GM12864 (cell line): ENCODE measurements at places on chromosomes 7 and 10.
A peak's percentile ranks its signal among the peaks of the same experiment; 100 is the strongest.

GRCh38 chr7:28170701-28171100, 9.9 kb downstream of the JAZF1 start:
- no peak for DNase-seq

DNA sequence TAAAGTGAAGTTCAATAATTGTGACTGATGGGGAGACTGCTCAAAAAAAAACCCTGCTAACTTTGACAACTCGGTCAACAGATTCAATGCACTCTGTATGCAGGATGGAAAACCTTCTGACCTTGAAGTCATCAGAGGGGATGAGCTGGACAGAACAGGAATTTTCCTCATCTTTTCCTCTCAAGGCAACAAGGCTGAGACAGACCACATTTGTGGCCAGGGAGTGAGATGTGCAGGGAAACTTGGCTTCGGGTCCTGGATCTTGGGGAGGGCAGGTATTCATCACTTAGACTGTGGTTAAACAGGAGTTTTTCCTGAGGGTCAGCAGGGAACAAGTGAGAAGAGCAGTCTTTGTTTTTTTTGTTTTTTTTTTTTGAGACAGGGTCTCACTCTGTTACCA, 100.6 kb downstream of the BAMBI start:
- no peak for DNase-seq

- DNase-seq = no peak
Observed at GRCh38 chr10:89685936-89686335, 15.5 kb upstream of the KIF20B start.

GRCh38 chr7:156055206-156055822, 243.1 kb upstream of the SHH start:
- DNase-seq = no peak

- no peak for DNase-seq
Observed at GRCh38 chr7:132544999-132545398, 31.3 kb downstream of the PLXNA4 start.

GRCh38 chr10:76902949-76903348, 734.7 kb downstream of the KCNMA1 start:
- DNase-seq = no peak

GRCh38 chr7:102418592-102418991, 14.8 kb upstream of the ORAI2 start:
- DNase-seq = no peak

DNA sequence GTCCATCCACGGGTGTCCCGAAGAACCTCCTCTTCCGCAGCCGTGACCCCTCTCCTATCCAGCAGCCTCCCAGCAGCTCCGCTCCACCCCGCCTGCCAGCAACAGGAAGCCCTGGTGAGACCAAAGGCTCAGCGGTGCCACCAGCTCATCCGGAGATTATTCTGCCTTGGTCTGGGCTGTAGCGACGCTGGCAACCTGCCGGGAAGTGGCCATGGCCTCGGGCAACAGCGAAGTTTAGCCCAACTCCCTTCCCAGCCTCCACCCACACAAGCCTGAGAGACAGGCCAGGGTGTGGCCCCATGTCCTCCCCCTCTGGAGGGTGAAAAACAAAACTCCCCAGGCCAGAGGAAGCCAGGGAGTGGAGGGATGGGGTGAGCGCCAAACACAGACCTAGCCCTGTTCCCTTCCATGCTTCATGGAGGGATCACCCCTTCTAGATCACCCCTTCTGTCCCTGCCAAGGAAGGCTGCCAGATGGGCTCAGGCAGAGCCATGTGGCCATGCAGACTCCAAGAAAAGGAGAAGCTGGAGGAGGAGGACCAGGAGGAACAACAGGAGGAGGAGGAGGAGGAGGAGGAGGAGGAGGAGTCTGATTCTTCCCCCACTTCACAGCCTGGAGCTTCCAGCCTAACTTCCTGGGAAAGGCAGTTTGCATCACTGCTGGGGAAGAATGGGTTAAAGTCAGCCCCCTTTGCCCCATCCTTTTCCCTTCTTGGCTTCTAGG, 918 bp downstream of the CALHM2 start:
- no peak for DNase-seq

DNA sequence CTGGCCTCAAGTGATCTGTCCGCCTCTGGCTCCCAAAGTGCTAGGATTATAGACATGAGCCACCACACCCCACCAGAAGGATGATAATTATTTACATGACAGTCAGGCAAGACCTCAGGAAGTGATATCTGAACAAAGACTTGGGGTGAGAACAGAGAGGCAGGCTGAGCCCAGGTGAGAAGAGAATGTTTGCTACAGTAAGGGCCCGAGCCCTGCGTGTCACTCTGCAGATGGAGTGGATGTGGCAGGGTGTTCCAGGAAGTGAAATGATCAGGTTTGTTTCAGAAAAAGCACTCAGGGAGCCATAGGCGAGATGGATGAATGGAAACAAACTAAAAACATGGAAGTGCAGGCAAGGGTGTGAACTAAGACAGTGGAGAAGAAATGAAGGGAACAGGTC, 22.2 kb downstream of the SFMBT2 start:
- DNase-seq = no peak

DNA sequence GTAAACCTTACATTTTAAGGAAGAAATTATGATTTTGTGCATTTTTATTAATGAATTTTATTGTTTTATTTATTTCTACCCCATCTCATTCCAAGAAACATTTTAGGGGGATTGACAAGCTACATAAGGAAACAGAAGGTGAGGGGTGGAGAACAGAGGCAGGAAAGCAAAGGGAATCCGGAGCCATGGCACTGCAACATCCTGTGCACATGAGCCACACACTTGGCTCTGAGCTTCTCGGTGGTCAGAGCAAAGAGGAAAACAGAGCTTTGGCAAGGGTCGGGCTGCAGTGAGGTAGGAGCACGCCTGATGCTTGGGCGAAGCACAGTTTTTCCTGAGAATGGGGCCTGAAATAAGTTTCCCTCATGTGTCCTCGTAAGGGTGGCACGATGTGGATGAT, 68.9 kb downstream of the COL13A1 start:
- DNase-seq = no peak

- no peak for DNase-seq
Observed at GRCh38 chr7:41933427-41933826, 230.5 kb upstream of the INHBA start.

- DNase-seq = no peak
Observed at GRCh38 chr10:63373176-63373575, 92.6 kb downstream of the JMJD1C start.

GRCh38 chr7:147432079-147432478, 1158.5 kb upstream of the C7orf33 start:
- no peak for DNase-seq

DNA sequence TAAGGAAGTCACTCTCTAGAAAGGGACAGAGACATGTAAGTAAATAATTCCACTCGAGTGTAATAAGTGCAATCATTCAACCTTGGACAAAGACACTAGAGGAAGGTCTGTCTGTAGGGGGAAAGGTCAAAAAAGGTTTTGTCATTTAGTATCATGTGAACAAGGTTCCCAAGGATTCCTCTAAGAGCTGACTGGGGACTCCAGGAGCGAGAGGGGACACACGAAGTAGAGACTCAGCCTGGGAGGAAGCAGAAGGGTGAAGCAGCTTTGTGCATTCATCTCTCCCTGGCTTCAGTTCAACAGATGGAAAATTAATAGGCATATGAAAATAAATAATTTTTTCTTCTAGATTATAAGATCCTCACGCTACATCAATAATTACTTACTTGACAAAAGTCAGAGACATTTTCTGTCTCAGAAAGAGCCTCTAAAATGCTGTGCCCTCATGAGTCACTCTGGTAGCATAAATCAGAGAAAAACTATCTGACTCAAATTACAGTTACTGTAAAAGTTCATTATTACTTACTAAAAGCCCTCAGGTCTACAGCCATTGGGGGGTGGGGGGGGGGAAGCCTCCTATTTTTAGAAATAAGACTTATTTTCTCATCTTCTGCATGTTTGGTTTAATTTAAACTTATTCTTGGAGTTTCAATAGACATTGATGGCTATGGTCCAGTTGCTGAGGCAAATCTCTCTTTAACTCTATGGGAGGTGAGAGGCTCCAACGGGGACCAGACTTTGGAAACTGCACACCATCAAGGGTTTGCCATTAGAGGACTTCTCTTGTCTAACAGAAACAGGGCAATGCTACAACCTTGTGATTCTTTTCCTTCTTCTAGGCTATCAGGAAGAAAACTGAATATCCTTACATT, 275.1 kb upstream of the KLF14 start:
- DNase-seq = no peak

DNA sequence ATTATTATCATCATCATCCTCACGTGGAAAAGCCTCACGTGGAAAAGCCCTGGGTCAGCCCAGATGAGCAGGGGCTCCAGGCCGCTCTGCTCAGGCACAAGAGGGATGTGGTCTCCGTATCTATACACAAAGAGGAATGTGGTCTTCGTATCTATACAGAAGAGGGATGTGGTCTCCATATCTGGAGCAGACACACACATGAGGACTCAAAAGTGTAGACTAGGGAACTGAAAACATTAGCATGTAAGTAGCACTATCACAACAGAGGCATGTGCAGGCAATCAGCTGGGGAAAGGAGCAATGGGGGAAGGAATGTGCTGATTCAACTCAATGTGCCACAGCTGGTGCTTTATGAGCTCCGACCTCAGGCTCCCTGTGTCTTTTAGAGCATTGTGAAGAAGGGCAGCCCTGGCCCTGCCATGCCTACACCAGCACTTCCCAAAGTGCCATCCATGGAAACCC, 86.5 kb downstream of the PLXNA4 start:
- no peak for DNase-seq

- DNase-seq = no peak
Observed at GRCh38 chr7:25031432-25031831, 51.5 kb upstream of the OSBPL3 start.

- DNase-seq = no peak
Observed at GRCh38 chr10:110034596-110034995, 26.8 kb downstream of the ADD3 start.

- peak; percentile 57 for DNase-seq
Observed at GRCh38 chr10:99975106-99975829, 34.5 kb downstream of the DNMBP start.

DNA sequence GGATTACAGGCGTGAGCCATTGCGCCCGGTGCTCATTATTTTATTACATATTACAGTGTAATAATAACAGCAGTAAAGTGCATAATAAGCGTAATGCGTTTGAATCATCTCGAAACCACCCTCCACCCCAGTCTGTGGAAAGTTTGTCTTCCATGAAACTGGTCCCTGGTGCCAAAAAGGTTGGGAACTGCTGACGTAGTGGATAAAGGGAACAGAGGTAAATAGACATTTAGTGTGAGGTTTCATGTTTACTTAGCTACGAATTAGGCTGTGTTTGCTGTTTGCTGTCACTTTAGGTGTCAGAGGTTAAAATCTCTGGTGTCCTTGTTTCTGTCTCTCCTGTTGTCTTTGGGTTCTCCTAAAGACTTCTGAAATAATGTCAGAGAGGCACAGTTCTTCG, 60.3 kb upstream of the SLC39A12 start:
- no peak for DNase-seq

DNA sequence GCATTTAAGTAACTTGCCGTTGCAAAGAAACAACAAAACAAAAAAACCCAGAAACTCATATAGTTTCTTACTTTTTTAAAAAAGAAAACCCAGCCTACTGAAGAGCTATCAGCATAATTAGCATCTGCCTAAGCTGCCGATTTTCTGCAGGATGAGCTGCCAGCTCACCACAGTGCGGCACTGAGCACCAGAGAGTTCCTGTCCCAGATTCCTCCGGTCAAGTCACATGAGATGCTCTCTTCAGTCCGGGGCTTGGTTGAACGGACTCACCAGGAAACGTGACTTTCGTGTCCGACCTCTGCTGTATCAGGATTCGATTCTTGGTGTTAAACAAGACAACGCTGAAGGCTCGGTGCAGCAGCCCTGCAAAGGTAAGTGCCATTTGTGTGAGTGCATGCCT, 3.2 kb downstream of the IDI2 start:
- no peak for DNase-seq

- no peak for DNase-seq
Observed at GRCh38 chr7:26444555-26444954, 152.9 kb downstream of the SNX10 start.

GRCh38 chr7:69823151-69823744, 225.0 kb downstream of the AUTS2 start:
- DNase-seq = no peak

DNA sequence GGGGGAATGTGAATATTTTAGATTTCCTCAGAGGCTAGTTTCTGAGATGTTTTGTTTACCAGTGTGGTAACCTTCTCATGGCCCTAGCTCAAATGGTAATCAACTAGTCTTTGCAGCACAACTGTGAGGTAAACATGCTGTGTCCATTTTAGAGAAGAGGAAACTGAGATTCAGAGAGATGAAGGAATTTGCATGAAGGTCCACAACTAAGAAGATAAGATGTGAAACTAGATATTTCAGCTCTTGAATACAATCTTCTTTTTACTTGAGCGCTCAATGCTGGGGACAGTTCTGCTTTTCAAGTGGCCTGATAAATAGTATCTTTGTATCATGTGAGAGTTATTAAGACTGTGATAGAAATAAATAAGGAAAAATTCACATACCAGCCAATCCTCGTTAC, 245.4 kb downstream of the AUTS2 start:
- peak; percentile 59 for DNase-seq

DNA sequence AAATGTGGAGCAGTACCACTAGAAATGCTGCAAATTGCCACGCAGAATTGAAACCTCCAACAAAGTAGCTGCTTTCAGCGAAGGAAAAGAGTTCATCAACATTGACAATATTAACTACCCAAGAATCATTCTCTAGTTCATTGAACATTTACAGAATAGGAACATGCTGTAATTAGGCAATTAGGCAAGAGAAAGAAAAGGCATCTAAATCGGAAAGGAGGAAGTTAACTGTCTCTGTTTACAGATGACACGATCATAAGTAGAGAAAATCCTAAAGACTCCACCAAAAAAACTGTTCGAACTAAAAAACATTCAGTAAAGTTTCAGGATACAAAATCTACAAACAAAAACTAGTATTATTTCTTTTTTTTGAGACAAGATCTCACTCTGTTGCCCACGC, 8.9 kb upstream of the PKD1L1 start:
- no peak for DNase-seq

- DNase-seq = peak; percentile 55
Observed at GRCh38 chr10:63206997-63207811, 74.1 kb downstream of the NRBF2 start.

DNA sequence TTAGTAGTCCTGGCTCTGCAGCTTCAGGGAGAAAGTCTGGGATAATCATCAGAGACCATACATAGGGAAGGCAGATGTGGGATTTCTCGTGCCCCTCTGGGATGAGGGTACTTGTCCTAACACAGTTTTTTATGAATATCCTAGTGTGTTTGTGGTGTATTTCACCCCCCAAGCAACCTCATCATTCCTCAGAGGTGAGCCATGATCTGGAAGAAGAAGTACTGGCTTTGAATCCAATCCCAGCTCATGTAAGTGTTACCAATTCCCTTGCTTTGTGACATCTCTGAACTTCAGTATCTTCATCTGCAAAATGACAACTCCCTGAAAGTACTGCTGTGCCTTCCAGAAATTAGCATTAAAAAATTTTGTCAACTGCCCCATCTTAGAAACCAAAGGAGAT, 347.5 kb upstream of the ZMIZ1 start:
- no peak for DNase-seq
